Gastroesophageal sphincter (tissue), 4 donors: ENCODE measurements at places on chromosomes 3 and 15. TPM values are rescaled to one million over a fixed set of nuclear protein-coding genes. Genes with fewer than 3 reads are reported as not detected.

TMOD2 gene
- 15.1 TPM for total RNA-seq

WDR93 gene
- total RNA-seq = not detected

DNA sequence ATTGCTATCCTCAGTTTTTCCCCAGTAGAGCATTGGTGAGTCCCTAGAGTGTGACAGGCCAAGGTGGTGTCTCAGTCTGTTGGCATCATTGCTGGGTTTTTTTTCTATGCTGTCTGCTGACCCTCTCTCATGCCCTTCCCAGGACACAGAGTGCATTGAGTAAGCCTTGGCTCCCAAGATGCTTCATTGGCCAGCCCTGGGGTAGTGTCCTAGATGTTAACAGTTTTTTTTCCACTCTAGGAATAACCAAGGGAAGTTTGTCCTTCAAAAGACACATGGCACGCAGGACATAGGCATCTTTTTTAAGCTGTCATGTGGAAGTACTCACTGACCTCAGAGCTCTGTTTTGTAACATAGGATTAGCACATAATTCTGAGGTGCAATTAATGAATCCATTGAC lies 19.5 kb downstream of the ADAMTSL3 start:
- peak; percentile 41 for ATAC-seq

DNA sequence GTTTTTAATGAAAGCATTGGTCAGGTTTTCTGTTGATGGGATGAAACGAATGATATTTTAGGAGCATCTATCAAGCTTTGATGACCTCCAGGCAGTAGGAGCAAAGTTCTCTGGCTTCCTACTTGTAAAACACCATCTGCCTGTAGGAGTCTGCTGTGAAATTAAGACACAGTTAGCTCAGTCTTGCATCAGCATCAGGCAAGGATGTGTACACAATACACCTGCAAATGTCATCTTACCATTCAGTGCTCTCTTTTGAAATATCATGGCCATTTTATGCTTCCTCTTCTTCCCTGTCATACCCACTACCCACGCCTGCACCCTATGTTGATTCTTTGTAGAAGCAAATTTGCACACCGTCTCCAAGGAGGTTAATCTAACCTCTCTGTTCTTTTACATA lies 38.2 kb downstream of the B3GALNT1 start:
- no peak for ATAC-seq

DNA sequence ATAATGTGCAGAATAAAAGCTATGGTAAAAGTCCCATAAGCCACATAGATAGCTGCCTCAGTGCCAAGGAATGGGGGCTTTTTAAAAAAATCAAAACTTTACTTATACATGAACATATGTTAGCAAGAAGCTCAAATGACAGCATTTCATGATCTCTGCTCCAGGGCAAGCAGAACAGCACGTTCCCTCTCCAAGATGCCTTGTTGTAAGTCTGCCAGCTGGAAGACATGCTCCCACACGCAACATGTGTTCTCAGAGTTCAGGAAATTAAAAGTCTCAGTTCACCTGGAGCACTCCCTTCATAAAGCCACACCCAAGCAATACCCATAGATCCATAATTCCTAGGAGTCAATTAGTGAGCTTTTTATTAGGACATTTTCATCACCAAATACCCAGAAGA lies 52.2 kb downstream of the ABI3BP start:
- ATAC-seq = peak; percentile 43

DNA sequence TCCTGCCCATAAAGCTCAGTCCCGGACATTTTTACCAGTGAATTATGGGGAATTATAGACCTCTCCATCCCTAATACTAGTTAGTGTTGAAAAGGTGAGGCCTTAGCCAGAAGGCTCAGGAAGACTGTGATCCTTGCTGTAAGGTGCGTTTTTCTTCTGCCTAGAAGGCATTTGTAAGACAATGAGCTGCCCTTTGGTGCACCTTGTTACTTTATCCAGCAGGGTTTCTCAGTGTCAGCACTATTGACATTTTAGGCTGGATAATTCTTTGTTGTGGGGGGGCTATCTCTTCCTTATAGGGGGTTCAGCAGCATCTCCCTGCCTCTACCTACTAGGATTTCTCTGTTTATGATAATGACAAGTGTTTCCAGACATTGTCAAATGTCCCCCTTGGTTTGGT lies 108.1 kb upstream of the ABHD17C start:
- ATAC-seq = no peak
